ENCODE measurements at places on chromosomes 2 and 18.

DNA sequence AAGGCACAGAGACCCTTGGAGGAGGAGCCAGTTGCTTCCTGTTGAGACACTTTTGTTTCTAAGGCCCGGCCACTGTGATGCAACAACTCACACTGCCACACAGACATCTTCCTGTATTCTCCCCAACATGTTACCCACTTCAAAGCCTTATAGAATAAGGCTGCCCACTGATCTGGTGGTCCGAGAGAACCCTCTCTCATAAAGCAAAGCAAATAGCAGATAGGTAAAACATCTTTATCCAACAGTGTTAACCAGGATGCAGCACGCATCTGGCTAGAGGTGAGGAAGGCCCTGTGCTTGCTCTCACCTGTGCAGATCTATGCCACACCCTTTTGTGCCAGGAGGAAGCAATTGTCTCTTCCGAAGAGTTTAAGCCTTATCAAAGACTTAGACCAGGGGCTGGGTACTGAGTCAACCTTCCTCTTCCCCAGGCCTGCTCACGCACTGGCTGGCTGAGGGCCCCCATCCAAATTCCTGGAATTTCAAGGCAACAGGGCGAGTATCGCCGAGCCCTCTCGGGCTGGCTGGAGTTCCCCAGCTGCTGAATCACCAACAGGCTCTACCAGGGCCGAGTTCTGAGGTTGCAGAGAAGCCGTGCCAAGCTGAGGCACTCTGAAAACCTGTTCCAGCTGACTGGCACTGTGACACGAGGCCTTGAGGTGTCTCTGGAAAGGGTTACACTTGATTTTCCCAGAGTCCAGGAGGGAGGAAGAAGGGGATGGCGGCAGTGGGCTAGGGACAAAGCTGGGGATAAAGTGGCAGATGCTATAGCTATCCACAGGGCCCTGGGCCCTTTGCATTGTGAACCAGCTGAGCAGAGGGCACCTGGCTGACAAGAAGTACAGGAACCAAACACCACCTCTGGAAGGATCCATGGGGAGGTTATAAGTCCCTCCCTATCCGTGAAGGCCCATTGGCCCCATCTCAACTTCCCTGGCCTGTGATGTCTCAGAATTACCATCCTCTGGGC, 29.3 kb downstream of the TGFA start:
- peak; percentile 6 for DNase-seq

GRCh38 chr18:53838746-53839145, 385.7 kb downstream of the MBD2 start:
- DNase-seq: no peak

GRCh38 chr2:157898591-157898996, 22.5 kb upstream of the ACVR1 start:
- peak; percentile 78 for DNase-seq

GRCh38 chr18:26960911-26961310, 95.4 kb upstream of the AQP4 start:
- no peak for DNase-seq

GRCh38 chr18:55243255-55243654, 284.0 kb upstream of the CCDC68 start:
- no peak for DNase-seq

- DNase-seq: no peak
Observed at GRCh38 chr2:182372661-182373060, 54.2 kb downstream of the PDE1A start.

- DNase-seq: no peak
Observed at GRCh38 chr2:33320573-33320972, 155.9 kb upstream of the RASGRP3 start.

GRCh38 chr2:224293976-224294375, 107.9 kb downstream of the FAM124B start:
- no peak for DNase-seq

DNA sequence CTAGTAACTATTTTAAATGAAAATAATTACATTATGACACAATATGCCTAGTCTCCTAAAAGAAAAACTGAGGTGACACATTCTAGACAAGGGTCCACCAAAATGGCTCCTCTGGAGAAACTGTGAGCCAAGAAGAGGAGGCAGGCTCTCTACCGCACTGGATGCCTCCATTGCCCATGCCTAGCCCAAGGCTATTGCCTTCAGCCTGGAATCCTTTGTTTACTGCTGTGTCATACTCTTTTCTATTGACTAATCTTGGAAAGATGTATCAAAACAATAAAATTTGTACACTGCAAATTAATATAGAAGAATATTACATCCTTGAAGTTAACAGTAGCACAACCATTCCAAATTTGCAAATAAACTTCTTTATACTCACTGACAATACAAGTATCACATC, 167.1 kb downstream of the RAB3GAP1 start:
- DNase-seq: no peak

DNA sequence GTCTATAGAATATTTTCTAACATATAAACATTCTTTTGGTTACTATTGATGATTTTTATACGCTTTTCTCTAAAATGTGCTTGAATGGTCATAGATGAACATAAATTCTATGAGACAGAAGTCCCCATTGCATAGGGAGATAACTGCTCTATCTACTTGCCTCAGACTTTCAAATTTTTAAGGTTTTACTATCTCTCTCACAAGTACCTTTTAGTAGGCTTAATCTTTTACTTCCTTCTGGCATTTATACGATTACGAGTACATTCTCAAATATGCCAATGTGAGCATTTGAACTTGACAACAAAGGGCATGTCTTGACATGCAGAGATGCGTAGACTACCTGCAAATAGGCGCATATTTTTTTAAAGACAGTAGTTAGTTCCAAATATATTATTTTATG, 935.9 kb upstream of the LRATD1 start:
- DNase-seq: no peak

DNA sequence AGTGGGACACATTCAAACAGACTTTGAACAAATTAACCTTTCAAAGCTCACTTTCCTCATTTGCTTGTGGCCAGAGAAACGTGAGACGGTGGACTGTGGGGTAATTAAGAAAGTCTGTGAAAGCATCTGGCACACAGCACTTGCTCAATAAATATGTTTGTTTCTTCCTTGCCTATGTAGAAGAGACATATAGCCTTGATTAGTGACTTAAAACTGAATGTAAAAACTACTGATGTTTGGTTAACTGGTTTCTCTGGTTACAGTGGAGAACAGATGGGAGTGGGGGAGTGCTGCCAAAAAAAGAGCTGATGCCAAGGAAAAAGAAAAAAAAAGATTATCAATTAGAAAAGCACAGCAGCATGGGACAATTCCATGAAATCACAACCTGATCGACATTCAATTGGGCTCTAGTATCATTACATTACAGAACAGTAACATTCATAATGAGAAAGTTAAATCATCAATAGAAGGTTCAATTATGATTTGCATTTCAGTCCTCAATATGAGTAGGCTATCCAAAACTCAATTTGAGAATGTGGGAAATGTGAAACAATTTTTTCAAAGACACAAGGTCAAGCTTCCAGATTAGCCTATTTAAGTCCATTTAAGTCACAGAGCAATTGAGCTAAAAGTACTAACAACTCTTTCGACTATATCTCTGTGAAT, 14.7 kb downstream of the CUL3 start:
- no peak for DNase-seq

DNA sequence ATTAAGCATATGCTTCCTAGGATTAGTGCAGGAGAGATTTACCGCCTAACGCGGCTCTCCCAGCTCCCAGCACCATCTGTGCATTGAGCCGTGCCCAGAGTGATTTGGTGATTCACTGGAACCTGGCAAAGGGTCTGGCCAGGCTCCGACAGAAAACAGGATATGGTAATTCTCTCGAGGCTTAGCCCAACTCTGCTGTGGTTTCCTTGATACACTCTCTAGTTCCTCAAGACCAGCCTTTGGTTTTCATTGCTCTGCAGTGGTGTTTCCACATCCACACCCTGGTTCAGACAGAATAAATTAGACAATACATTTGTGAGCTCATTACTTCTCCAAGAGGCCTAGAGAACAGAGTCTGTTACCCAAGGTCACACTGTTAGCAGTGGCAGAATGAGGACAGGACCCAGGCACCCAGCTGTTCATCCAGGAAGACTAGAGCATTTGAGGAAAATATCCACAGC, 23.0 kb upstream of the SMAD2 start:
- DNase-seq: peak; percentile 23

DNA sequence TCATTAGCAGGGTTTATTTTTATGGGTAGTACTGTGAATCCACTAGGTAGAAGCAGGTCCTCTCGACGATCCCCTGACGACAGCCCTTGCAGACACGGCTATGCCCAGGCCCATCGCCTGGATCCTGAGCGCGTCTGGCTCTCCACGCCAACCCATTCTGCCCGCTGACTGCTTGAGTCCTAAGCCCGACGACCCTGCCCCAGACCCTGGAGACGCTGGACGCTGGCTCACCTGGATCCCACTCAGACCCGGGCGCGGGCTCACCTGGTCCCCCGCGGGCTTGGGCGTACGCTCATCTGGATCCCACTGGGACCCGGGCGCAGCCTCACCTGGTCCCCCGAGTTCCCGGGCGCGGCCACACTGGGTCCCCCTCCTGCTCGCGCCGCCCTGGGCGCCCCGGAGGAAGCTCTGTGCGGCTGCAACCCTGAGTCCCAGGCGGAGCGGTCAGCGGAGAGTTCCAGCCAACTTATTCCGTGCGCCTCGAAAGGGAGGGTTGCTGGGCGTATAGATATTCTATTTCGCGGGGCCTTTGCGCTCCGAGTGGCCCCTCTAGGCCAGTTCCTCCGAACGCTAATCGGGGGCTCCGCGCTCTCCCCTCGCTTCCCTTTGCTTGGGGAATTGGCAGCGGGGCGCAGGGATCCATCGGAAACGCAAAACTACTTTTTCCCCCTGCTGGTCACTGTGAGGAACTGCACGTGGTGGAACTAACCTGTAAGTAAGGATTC, 22.4 kb upstream of the RMP24 start:
- DNase-seq: peak; percentile 39

DNA sequence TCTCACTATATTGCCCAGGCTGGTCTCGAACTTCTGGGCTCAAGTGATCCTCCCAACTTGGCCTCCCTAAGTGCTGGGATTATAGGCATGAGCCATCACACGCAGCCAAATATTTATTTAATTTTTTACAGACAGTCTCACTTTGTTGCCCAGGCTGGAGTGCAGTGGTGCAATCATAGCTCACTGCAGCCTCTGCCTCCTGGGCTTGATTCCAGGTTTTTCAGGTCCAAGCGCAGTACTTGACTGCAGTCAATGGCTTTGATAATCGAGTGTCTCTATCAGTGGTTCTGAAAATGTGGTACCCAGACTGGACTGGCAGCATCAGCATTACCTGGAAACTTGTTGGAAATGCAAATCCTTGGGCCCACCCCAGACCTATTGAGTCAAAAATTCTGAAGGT, 63.1 kb downstream of the PLB1 start:
- no peak for DNase-seq

DNA sequence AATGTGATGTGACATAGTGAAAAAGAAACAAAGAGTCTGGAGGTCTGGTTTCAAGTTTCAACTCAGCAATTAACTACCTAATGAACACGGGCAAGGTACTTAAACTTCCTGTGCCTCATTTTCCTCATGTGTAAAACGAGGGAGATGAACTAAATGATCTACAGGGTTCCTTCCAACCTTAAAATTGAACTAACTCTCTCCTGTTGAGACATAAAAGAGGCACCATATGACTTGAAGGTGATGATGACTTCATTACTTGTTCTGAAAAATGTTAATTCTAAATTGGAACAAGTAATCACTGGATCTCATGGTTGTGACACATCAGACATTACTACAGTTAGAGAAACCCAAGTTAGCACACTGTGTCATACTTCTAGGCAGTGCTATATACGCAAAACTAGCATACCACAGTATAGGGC, 8.9 kb upstream of the REL start:
- no peak for DNase-seq

GRCh38 chr2:145593280-145593679, 1073.4 kb upstream of the ZEB2 start:
- no peak for DNase-seq

- DNase-seq: no peak
Observed at GRCh38 chr2:12897181-12897580, 180.4 kb downstream of the TRIB2 start.

- DNase-seq: peak; percentile 40
Observed at GRCh38 chr2:25341011-25341727, 556 bp downstream of the DNMT3A start.

DNA sequence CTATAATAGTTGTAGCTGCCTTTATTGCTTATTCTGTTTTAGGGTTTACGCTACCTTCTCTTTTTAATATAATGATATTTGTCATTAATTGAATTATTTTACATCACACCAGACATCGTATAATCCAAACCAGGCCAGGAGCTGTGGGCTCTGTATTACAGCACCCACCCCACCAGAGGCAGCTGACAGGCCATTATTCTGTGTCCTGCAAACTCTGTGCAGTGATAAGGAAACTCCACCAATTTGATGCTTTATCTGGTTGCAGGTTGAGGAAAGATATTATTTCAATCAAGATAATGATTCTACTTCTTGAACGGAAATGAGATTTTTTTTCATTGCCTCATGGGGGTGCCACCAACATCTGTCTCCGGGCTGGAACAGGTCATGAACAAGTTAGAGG, 227.3 kb downstream of the ZBTB7C start:
- no peak for DNase-seq

DNA sequence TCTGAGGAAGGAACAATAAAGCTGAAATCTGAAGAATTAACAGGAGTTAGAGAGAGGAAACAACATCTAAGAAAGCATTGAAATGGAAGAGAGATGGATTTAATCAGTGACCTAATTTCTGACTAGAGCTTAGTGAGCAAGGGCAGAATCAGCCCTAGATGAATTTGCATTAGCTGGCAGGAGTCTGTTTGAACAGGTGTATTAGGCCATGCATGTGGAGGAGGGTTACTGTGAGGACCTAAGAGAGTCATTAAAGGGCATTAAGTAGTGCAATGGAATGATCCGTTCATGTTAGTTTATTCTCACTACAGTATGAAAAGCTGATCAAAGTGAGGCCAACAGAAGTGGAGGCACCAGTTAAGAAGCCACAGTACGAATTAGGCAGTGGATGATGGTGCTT, 285.3 kb downstream of the GRB14 start:
- no peak for DNase-seq

- peak; percentile 76 for DNase-seq
Observed at GRCh38 chr18:79246309-79247108, 149.2 kb upstream of the NFATC1 start.

DNA sequence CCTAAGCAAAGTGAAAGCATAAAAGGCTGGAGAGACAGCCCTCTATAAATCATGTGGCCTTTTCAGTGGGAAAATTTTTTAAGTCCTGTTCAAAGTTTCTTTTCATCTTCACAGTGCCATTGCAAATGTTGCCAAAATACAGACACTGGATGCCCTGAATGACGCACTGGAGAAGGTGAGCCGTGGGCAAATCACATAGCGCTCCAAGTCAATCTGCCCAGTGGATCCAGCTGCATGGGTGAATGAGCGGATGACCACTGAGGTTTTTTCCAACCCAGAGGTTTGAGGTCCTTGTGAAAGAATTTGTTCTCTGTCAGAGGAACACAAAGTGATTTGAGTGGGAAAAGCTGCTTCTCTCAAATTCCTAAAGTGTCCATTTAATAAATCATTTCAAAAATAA, 11.8 kb downstream of the DAPL1 start:
- no peak for DNase-seq

DNA sequence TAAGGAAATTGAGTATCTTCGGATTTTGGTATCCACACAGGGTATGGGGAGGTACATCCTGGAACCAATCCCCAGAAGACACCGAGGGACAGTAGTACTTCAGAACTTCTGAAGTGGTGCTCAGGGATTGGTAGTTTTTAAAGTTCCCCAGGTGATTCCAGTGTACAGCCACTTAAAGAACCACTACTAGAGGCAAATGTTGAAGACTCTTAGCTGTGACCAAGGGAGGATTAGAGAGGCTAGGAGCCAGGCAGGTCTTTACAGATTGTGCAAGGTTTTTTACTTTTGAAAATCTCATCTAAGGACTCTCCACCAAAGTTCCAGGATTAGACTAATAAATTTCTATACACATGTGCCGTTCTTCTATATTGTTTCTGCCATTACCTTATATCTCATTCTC, 52.9 kb upstream of the GLS start:
- no peak for DNase-seq
